Naive thymus-derived CD4-positive, alpha-beta T cell (primary cell): ENCODE measurements at places on chromosomes 2 and 18. TPM values are rescaled to one million over a fixed set of nuclear protein-coding genes. Genes with fewer than 3 reads are reported as not detected.

Gene HOXD8
- total RNA-seq, result not detected in 2 replicates

Gene LIPG
- total RNA-seq, result not detected

Gene SIX3
- total RNA-seq, result not detected

Gene SPP2
- total RNA-seq, result not detected

Gene COL6A3
- 2.7 TPM for total RNA-seq

Gene REG3G
- not detected for total RNA-seq

Gene CNGA3
- not detected in 2 replicates for total RNA-seq

Gene KCNF1
- total RNA-seq, result not detected

Gene SLC9A4
- 0.13 TPM for total RNA-seq

Gene FARSB
- total RNA-seq, result 13.8 TPM

Gene HMSD
- not detected for total RNA-seq

Gene DCDC2C
- not detected for total RNA-seq

Gene SERPINB3
- total RNA-seq, result not detected

Gene RGPD4
- total RNA-seq, result not detected

Gene TACR1
- not detected for total RNA-seq

Gene DLX2
- total RNA-seq, result 0.16 TPM

Gene PFN4
- not detected in 2 replicates for total RNA-seq

Gene MYL1
- total RNA-seq, result not detected

Gene SERPINB7
- not detected for total RNA-seq

Gene UGT1A10
- not detected for total RNA-seq

Gene RNF152
- not detected in 2 replicates for total RNA-seq

Gene ACMSD
- total RNA-seq, result not detected

Gene TOGARAM2
- 1.6 TPM for total RNA-seq

Gene FBLN7
- 34.0 TPM for total RNA-seq

Gene CHRNG
- total RNA-seq, result not detected

Gene ASXL3
- total RNA-seq, result not detected in 2 replicates

Gene ABCG8
- total RNA-seq, result not detected

Gene HES6
- total RNA-seq, result 2.5 TPM

Gene SERPINB11
- total RNA-seq, result not detected

Gene IL1RL1
- 7.9 TPM for total RNA-seq

Gene REG1A
- not detected for total RNA-seq

Gene TRABD2A
- total RNA-seq, result 141 TPM

Gene LBX2
- not detected for total RNA-seq

Gene AKAIN1
- total RNA-seq, result not detected

Gene CDH20
- total RNA-seq, result not detected

Gene ASPRV1
- total RNA-seq, result 1.9 TPM

Gene SH2D6
- not detected for total RNA-seq

Gene ACKR3
- total RNA-seq, result 6.1 TPM
